ENCODE measurements at places on chromosomes 3 and 15. TPM values are rescaled to one million over a fixed set of nuclear protein-coding genes. Genes with fewer than 3 reads are reported as not detected.
A peak's percentile ranks its signal among the peaks of the same experiment; 100 is the strongest.

- no peak for DNase-seq
Observed at GRCh38 chr3:30122359-30122758, 484.0 kb upstream of the TGFBR2 start.

DNA sequence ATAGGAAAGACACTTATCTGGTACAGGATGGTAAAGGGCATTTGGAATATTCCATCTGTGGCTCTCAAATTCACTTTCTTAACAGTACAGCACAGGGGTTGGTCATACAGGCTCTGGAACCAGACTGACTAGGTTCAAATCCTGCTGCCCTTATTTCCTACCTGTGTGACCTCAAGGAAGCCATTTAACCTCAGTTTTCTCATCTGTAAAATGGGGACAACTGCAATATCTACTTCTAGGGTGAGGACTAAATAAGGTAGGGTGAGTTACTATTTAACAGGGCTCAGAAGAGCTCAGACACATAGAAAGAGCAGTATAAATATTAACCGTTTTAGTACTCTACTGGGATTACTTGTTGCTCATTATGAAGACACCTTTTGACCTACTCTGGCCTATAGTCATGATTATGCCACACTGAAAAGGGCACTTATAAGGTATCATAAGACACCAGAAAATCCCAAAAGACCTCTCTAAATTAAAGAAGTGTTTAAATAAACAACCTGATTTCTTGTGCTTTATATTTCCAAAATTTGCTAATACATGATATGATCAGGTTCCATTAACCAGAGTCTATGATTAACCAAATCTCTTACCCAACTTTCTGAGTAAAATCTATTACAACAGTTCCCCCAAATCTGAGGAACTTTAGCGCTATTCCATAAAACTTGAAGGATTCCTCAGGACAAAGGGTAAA is 6.5 kb downstream of the RFTN1 start:
- DNase-seq = no peak

- DNase-seq = peak; percentile 93
Observed at GRCh38 chr3:37993820-37994638, 3.4 kb downstream of the VILL start.

GRCh38 chr3:27454914-27455313 is 29.3 kb downstream of the SLC4A7 start:
- no peak for DNase-seq

OCA2 gene
- polyA plus RNA-seq = 2.4 TPM

- no peak for DNase-seq
Observed at GRCh38 chr3:197746209-197746608, 3.5 kb upstream of the FYTTD1 start.

GRCh38 chr15:98017150-98017964 is 56.9 kb downstream of the ARRDC4 start:
- DNase-seq = no peak

DNA sequence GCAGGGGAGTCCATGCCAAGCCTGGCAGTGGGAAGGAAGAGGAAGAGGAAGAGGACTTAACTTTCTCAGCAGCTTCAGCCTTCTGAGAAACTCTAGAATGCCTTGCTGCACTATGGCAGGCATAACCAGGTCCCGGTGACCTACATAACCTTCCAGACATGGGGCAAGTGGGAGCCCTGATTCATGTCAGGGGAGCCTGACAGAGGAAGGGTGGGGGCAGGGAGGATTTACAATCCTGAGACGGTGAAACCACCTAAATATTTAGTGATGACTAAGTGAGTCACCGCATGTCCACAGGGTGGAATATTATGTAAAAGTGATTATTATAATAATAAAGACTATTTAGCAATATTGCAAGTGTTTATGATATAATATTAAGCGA is 46.7 kb downstream of the AMOTL2 start:
- peak; percentile 81 for DNase-seq

DNA sequence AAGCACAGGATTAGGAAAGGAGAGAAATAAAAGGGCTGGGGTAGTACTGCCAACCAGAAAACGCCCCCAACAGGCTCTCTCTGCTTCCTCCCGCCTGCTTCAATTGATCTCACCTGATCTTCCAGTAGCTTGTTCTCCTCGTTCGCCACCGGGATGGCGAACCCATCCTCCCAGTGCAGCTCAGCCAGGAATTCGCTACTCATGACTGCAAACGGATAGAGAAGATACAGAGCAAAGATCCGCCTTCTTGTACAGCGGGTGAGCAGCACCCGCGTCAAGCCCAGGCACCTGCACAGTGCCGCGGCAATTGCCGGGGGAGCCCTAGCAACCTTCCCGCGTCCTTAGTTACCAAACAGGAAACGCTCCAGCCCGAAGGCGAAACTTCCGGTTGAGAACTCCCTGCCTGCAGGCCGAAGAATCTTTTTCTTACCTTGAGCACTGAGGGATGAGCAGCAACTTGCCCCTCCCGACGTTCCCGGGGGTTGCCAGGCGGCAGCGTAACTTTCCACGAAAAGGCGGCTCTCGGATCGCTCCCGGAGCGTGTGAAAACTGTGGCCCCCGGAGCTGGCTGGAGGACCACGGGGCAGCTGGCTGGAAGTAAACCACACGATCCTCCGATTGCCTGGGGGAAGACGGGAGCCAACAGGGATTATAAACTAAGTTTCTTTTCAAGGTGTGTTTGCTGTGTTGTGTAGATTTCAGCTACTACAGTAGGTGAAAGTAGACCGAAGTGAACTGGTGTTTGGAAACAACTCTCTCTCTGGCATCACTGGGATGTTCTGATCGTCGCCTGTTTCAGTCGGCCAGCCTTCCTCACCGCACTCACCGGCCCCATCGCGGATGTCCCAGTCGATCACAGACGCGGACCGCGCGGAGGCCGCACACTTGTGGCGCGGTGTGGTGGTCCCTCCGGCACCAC is at the start of gene CCDC39:
Gene CCDC39 (minus strand): TSS at position 312 of the 919 bp plus-strand sequence. CDS start 109 bp downstream, at position 203.
- peak; percentile 62 for DNase-seq

- DNase-seq = no peak
Observed at GRCh38 chr3:93969443-93969842, 4.3 kb downstream of the PROS1 start.

DNA sequence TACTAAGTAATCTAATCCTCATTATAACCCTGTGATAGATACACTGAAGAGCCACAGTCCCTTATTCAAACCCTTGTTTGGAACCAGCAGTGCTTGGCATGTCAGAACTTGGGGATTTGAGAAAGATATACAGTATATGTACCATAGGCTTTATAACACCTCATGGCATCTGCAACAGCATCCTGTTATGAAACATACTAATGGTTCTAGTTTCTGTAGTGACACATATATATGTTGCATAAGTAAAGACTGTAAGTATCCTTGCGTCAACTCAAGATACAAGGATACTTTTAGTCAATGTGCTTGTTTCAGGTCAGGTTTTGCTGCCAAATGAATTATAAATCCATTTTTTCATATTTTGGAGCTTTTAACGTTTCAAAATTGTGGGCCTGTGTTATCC is 58.5 kb downstream of the CCNL1 start:
- DNase-seq = no peak

DNA sequence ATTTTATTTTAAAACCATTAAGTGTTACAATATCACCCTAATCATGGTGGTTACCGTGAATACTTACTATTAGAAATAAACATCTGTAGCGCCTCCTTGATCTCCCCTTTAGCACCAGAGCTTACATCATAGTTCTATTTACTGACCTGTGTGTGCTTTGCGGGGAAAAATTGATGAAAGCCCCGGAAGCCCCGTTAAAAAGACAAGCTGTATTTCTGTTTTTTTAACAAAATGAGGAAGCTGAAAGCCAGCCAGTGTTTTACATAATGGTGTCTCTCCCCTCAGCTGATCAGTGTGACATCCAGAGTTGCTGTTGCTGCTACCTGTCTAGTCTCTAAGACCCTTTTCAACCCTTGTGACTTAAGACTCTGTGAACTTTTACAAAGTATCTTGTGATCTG is 100.8 kb downstream of the OPA1 start:
- DNase-seq = no peak

- no peak for DNase-seq
Observed at GRCh38 chr3:126081618-126082361, 2.1 kb downstream of the SLC41A3 start.

GRCh38 chr15:69880571-69881301 is 217.0 kb downstream of the TLE3 start:
- no peak for DNase-seq

DNA sequence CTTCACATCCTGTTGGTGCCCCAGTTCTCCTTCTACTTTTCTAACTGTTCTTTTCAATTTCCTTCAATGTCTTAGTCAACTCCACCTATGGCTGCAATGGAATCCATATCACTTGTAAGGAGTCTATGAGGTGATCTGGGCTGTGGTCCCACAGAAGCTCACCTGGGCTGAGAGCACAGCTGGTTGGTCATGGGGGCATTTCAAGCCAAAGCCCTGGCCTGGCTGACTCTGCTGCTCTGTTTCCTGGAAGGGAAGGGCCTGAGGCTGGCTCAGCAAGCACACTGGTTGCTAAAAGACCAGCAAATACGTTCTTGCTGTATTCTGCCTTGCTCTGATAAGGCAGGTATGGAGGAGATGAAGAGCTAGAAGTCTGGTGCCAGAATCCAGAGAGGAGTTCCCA is 29.0 kb downstream of the AMOTL2 start:
- DNase-seq = no peak

EPHB1 gene
- polyA plus RNA-seq = 37.7 TPM

DNA sequence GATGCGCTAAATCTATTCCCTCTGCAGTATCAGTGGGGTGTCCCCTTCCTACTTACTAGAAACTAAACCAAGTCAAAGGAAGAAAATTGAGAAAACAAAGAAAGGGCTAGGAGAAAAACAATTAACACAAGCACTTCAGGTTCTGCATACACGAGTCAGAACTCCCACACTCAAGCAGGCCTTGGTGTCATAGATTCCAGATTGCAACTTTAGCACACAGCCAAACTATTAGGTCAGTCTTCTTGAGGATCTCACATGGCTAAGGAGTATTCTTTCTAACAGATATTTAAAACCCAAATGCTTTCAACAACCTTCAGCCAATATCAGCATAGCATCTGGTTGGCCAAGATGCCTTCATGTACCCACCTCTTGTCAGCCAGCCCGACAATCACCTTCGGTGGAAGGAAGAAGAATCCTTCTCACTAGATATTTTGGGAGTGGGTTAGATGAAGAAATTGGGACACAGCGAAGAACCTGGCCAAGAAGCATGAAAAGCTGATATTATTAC is 340.0 kb downstream of the VPS13C start:
- DNase-seq = no peak

CACNA2D3 gene
- 1.8 TPM for polyA plus RNA-seq

DNA sequence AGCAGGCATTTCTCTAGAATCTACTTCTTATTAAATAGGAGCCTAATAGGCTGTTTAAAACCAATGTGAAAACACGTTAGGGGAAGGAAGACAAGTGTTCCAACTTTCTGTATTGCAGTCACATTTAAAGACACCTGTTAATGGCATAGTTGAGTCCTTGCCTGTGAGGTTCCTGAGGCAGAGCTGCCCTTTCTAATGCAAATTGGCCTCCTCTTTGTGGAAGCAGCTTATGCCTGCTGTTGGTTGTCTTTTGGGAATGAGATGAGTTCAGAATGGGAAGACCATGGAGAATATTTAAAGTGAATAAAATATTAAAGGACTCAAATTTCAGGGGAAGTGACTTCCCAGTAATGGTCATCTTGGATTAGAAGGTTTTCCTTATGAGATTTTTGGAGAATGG is 51.2 kb downstream of the NEK11 start:
- no peak for DNase-seq

GRCh38 chr3:116155841-116156240 is 289.4 kb downstream of the LSAMP start:
- DNase-seq = peak; percentile 16

DNA sequence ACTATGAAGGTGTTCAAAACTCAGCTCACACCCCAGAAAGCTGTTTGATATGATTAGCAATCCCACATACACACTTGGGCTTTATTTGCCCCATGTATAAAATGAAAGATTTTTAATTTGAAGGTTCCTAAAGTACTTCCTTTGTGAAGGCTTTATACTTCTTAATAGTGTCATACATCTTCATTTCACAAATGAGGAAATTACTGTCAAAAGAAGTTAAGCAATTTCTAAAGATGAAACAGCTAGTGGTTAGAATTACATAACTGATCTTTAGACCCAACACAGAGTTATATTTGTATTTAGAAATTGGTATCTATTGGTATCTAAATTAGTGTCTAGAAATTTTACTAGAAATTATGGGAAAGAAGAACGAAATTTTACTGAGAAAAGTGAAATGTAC is 7.1 kb downstream of the CD200R1 start:
- DNase-seq = no peak

DNA sequence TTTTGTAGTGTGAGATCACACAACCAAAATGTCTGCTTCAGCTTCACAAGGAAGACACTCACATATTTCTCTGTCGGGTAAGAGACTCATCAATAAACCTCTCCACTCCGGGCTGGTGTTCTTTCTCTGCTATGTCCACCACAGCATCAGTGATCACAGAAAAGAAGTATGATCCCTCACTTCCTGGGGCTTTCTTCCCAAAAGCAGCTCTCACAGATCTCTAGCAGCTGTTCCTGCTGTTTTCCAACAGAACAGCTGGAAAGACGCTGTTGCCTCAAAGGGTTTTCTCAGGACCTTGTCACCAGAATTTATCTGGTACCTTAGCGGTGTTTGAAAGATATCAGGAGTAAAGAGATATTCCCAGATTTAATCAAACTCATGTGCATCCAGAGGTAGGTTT is 46.4 kb downstream of the GATM start:
- peak; percentile 75 for DNase-seq

SERPINI1 gene
- 5.6 TPM for polyA plus RNA-seq

GRCh38 chr3:193826159-193826795 is 233.3 kb downstream of the OPA1 start:
- DNase-seq = peak; percentile 40

GRCh38 chr3:193165431-193166120 is 75.4 kb upstream of the PLAAT1 start:
- DNase-seq = no peak

DNA sequence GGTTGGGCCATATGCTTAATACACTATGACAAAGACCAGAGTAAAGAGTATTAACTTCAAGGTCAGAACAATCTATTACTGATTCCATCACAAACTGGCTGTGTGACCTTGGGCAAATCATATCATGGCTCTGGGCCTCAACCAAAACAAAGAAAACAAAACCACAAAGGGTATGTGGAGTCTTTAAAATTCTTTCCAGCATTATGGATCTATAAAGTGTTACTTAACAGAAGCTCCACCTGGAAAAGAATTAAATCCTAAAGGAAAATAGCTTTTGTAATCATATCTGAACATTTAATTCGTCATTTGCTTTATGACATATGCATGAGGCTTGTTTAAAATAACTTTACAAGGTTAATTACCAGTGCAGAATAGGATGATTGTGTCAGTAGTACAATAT is 265.5 kb downstream of the SATB1 start:
- no peak for DNase-seq

GRCh38 chr3:176632925-176633324 is 564.4 kb downstream of the TBL1XR1 start:
- no peak for DNase-seq

TRH gene
- 0.57 TPM for polyA plus RNA-seq

SPRED1 gene
- 29.1 TPM for polyA plus RNA-seq

CHMP2B gene
- 30.4 TPM for polyA plus RNA-seq

ITIH1 gene
- polyA plus RNA-seq = not detected

GRCh38 chr3:174498638-174499037 is 360.5 kb upstream of the NAALADL2 start:
- peak; percentile 20 for DNase-seq
